ENCODE measurements at places on chromosomes 2 and 18.

GRCh38 chr18:25256439-25256838, 95.5 kb downstream of the ZNF521 start:
- no peak for DNase-seq

- DNase-seq = no peak
Observed at GRCh38 chr18:79874553-79875530, 76.6 kb downstream of the SLC66A2 start.

DNA sequence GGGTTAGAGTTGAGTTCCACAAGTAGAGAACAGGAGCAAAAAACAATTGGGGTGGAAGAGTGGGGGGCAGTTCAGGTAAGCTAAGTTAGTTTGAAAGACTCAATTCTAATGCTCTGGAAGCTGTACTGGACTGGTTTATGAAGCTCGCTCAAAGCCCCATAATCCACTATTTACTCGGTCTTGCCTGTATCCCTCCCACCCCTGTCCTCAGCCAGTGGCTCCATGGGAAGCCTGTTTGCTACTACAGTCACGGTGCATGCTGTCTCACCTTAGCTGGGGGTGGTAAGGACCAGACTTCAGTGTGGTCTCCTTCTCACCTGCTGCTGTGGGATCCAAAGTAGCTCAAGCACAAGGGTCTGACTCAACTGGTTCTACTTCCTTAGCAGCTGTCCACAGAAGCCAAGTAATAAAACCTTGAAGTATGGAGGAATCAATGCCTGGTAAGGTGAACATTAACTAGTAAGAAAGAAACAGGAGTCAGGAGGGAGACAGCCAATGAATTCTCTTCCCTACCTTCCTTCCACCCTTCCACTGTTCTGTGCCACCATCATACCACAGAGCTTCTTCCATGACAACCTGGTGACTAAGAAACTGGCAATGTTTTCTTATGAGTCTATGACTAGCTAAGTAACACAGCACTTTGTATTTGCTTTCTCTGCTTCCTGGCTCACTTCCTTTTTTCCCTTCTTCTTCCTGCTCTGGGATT, 230.8 kb downstream of the SRBD1 start:
- DNase-seq = no peak

- no peak for DNase-seq
Observed at GRCh38 chr2:134232868-134233727, 20.8 kb upstream of the MGAT5 start.

- no peak for DNase-seq
Observed at GRCh38 chr2:45343251-45344017, 267.6 kb downstream of the SRBD1 start.

DNA sequence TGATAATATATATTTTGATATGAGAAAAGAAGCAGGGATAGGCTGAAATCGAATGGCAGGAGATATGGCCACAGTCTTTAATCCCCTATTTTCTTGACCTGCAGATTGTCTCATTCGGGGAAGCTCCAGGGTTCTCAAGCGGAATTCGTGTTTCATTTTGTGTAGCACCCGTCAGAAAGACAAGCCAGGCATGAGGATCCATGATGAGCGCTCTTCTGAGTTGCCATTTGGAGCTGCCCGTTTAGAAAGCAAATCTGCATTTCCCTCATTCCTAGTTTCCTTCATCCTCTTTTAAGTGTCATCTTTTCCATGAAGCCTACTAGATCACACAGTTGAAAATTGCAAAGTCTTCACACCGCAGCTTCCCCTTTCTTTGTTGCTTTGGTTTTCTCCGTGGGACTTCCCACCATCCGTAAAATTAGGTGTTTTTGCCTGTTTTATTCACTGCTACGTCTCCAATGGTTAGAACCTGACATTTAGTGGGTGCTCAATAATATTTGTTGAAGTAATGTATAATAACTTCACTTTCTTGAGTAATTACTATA, 16.9 kb downstream of the HNMT start:
- no peak for DNase-seq

DNA sequence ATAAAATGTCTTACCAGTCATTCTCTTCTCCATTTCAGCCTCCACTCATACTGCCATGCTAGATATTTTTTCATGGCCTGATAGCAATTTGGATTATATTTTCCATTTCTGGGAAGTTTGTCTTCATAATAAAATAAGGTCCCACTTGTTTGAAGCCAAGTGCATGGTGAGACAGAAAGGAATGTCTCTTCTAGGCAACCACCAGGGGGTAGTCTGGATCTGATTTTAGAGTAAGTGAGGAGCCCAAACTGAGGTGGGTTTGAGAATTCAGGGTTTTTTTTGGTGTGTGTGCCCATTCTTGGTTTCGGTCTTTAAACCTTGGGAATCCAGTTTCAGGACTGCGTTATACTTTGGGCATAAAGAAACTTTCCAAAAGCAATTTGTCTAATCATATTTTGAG, 315.5 kb downstream of the RPRM start:
- DNase-seq = no peak

- no peak for DNase-seq
Observed at GRCh38 chr2:175619179-175620045, 382.7 kb downstream of the LNPK start.

- DNase-seq = no peak
Observed at GRCh38 chr2:111246620-111247061, 125.9 kb downstream of the BCL2L11 start.

- DNase-seq = no peak
Observed at GRCh38 chr2:120444691-120445240, 98.8 kb downstream of the INHBB start.

DNA sequence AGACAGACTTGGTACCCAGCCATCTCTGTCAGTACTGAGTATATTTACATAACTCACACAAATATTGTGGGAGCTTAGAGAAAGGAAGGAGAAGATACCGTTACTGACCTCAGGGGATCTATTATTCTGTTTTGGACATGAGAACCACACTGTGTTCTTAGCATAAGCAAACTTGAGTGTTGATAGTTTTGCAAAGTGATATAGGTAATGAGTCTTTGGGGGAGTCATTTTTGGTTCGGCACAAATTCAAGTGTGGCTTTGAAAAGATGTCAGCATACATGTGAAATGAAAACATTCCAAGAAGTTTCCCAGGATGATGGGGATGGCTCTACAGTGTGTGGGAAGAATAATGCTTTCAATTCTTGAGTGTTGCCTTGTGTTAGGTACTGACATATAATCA, 24.1 kb downstream of the SMARCAL1 start:
- DNase-seq = no peak

DNA sequence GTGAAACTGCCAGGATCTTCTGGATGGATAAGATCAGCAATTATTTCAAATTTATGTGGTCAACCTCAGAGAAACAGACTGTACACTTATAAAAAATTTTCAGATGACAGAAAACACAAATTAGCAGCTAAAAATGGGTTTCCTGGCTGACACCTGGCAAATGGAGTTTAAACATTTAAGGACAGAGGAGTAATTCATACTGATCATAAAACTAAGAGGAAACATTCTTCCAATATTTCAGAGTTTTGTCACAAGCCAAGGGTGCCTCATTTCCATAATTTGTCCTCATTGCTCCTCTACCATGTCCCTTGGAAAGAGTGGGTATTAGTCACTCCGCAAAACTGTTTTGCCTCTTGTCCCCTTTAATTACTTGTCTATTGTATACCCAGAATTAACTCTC, 70.2 kb downstream of the TMEFF2 start:
- DNase-seq = no peak

GRCh38 chr18:3604498-3605408, 154.8 kb downstream of the TGIF1 start:
- no peak for DNase-seq

- DNase-seq = no peak
Observed at GRCh38 chr2:158143703-158144360, 42.2 kb downstream of the UPP2 start.

DNA sequence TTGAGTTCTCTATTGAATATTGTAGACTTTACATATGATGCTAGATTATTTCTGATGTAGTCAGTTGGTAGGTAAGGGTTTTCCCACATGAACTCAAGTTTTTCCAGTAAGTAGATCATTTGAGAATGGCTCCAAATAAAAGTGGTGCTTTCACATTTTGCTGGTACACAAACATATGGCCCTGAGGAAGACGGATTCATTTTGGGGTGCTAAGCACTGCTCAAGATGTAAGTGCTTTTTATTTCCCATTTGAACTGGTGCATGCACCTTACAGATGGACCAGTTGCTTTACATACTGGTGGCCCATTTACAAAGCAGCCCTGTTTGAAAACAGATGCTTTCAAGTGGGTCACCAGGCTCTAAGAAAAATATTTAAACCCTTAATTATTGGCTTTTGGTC, 266.7 kb downstream of the MEIS1 start:
- DNase-seq = no peak

- no peak for DNase-seq
Observed at GRCh38 chr2:16624436-16624780, 41.2 kb downstream of the CYRIA start.

DNA sequence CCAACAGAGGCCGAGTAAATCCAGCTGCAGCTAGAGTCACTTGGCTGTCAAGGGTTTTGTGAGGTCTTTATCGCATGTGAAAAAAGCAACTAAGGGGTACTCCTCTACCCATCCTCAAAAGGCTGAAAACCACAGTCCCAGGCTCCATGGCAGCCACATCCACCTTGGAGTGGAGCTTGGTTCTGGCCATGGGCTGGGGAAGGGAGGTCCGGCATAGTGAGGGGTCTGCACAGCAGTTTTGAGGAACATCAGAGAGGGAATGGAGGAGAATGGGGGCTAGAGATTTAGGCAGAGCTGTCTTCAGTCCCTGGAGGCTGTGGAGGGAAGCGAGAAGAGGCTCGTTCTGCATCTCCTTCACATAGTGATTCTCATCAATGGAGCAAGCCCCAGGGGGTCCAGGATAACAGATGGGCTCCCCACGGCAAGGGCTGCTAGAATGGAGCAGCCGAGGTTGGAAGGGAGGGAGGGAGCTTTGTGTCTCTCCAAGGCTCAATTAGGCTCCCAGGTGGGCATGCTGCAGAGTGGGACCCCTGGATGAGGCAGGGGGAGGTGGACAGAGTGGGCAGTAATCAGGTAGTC, 21.0 kb downstream of the MROH2A start:
- DNase-seq = no peak

GRCh38 chr2:196635156-196635555, 4.4 kb upstream of the CCDC150 start:
- DNase-seq = no peak

DNA sequence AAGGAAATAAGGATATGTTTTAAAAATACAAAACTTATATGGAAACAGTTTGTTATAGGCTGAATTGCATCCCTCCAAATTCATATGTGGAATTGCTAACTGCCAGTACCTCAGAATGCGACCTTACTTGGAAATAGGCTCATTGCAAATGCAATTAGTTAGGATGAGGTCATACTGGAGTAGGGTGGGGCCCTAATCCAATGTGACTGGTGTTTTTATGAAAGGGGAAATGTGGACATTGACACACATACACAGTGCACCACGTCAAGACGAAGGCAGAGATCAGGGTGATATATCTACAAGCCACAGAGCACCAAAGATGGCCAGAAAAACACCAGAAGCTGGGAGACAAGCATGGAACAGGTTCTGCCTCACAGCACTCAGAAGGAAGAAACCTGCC, 494.2 kb downstream of the TSN start:
- no peak for DNase-seq

- no peak for DNase-seq
Observed at GRCh38 chr2:239230318-239231052, 170.3 kb downstream of the HDAC4 start.

DNA sequence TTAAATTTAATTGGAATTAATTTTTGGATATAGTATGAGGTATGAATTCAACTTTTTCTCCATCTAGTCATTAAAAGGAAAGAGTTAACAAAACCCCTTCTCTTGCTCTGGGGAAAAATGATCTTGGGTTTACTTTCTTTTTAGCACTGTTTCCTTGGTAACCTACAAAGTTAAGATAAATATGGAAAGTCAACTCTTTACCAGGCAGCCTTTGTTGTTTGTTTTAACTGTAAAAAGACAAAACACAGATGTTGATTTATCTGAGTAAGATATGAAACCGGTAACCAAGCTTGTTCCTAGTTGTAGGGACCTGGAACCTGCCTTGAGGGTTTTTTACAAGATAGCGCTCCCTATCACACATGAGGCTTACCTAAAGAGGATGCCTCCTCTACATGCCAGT, 10.1 kb upstream of the SANBR start:
- DNase-seq = no peak

GRCh38 chr18:74831571-74832250, 234.0 kb downstream of the ZNF407 start:
- DNase-seq = no peak

GRCh38 chr2:21260311-21260710, 136.5 kb downstream of the TDRD15 start:
- no peak for DNase-seq

GRCh38 chr2:45084361-45085020, 75.2 kb upstream of the SIX2 start:
- DNase-seq = no peak

- no peak for DNase-seq
Observed at GRCh38 chr2:201150454-201151020, 32.4 kb upstream of the CASP10 start.

DNA sequence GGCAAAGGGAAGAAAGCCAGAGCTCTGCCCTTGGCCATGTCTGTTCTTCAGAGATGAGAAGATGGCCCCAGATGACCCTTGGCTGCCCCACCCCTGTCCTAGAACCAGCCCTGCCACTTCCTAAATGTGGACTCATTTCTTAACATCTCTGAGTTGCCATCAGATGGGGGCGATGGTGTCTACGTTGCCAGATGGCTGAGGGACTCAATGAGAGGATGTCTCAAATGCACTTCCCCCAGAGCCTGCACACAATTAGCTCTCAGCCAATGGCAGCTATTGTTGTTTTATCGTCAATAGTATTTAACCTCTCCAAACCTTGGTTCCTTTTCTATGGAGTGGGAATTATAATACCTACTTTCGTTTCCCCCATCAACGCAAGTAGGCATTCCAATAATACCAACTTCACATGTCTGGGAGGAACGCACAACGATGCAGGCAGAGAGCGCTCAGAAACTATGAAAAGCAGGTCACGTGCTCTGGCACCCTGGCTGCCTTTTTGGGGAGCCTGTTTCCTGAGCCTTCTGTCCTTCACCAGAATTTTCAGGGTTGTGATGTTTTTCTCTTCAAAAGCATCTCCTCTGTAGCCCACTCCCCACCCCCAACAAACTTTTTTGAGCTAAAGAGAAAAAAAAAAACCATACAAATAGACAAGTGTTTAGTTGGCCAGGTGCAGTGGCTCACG, 100.3 kb downstream of the MCFD2 start:
- no peak for DNase-seq

DNA sequence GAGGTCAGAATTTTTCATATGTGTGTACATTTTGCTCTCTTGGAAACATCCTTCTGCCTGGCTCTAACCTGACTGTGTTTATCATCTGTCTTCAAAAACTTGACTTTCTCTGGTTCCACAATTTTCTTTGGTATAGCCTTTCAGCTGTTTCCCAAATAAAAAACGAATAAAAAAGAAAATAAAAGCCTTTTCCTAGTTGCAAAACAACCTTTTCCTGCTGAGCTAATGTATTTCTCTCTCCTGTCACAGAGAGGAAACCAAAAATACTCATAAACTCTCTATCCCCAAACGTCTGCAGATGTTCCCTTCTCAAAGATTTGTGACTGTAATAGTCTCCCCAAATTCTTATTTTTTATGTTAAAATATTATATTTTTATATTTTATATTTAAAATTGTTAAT, 505.3 kb upstream of the SLC39A10 start:
- DNase-seq = no peak

All from stimulated activated CD8-positive, alpha-beta memory T cell treated with anti-CD3 and anti-CD28 coated beads, Interleukin-4, amount 100 ng/mL, for 1 hour (primary cell).